K562 (cell line): ENCODE measurements at places on chromosomes 3 and 15.

GRCh38 chr15:82304778-82305090, 42.1 kb downstream of the SAXO2 start:
- H3K27me3 ChIP-seq, result peaks cover 15% of the 10 kb centered on the region
- DNase-seq, result no peak
- peaks cover 3% of the 10 kb centered on the region; the same call in 1 of the 2 replicates for H3K4me1 ChIP-seq
- H3K36me3 ChIP-seq, result no peaks in the 10 kb centered on the region
- H3K4me3 ChIP-seq, result no peak overlapping the region
- no peak overlapping the region for H3K27ac ChIP-seq

DNA sequence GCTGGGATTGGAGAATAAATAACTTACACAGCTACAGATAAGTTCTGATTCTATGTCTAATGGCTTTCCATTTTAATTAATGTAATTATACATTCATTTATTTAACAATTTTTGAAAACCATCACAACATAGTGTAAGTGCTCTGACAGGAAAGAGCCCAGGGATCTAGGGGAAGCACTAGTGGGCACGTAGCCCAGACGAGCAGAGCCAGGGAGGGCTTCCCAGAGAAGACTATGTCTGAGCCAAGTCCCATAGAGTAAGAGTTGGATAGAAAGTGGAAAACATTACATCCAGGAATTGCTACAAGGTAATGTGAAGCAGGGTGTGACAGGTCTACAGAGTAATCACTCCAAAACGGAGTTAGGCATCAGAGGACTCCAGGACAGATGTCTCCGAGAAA, 2.9 kb upstream of the HGD start:
- H3K4me1 ChIP-seq, result no peaks in the 10 kb centered on the region
- H3K27me3 ChIP-seq, result no peaks in the 10 kb centered on the region
- 0 out of 3 replicates have a peak, but pooled peaks cover 3% of the 10 kb centered on the region for H3K36me3 ChIP-seq
- no peak overlapping the region for H3K4me3 ChIP-seq
- no peak for DNase-seq

GRCh38 chr3:123385001-123385401, 63.9 kb downstream of the ADCY5 start:
- no peak for DNase-seq
- no peak overlapping the region for H3K4me3 ChIP-seq
- H3K36me3 ChIP-seq, result no peaks in the 10 kb centered on the region
- no peak overlapping the region for H3K27ac ChIP-seq
- H3K4me1 ChIP-seq, result no peaks in the 10 kb centered on the region
- H3K27me3 ChIP-seq, result peaks cover 47% of the 10 kb centered on the region

- H3K27ac ChIP-seq, result no peak overlapping the region
- no peaks in the 10 kb centered on the region for H3K36me3 ChIP-seq
- no peak overlapping the region for H3K4me3 ChIP-seq
- no peaks in the 10 kb centered on the region for H3K4me1 ChIP-seq
- H3K27me3 ChIP-seq, result no peaks in the 10 kb centered on the region
These were observed 92.0 kb downstream of the ALCAM start for GRCh38 chr3:105458518-105459215.

- no peak overlapping the region for H3K27ac ChIP-seq
- peaks cover 2% of the 10 kb centered on the region; the same call in 1 of the 3 replicates for H3K4me1 ChIP-seq
- no peak overlapping the region for H3K4me3 ChIP-seq
- H3K27me3 ChIP-seq, result peaks cover 17% of the 10 kb centered on the region; the same call in 2 of the 3 replicates
- DNase-seq, result no peak
- H3K36me3 ChIP-seq, result no peaks in the 10 kb centered on the region
These were observed 52.2 kb upstream of the RBSN start for GRCh38 chr3:15151166-15151565.

GRCh38 chr3:47950453-47951169, 65.6 kb downstream of the MAP4 start:
- DNase-seq, result no peak
- no peak overlapping the region for H3K27ac ChIP-seq
- 0 out of 3 replicates have a peak, but pooled peaks cover 2% of the 10 kb centered on the region for H3K36me3 ChIP-seq

DNA sequence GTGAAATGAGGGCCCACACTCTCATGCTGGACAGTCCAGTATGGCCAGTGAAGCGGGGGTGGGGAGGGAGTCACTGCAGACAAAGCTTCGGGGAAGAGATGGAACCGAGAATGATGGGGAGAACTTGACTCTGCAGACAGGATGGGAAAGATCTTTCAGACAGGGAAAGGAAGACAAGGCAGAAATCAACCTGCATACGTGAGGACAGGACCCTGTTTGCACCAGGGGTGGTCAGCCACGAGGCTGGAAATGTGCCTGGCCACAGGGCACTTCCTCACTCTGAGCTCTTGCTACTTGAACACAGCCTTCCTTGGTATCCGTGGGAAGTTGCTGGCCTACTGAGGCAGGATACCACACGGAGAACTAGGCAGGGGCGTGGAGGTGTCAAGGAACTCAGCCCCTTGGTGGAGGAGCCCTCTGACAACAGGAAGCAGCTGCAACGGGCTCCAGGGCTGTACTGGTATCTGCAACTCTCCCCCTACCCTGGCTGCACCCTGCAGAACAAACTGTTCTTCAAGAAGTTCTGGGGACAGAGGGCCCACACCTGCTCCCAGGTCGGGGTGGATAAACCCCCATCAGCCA, 9.3 kb upstream of the SRP14 start:
- no peak for DNase-seq
- no peak overlapping the region for H3K4me3 ChIP-seq
- peaks cover 26% of the 10 kb centered on the region for H3K4me1 ChIP-seq
- H3K27me3 ChIP-seq, result no peaks in the 10 kb centered on the region

DNA sequence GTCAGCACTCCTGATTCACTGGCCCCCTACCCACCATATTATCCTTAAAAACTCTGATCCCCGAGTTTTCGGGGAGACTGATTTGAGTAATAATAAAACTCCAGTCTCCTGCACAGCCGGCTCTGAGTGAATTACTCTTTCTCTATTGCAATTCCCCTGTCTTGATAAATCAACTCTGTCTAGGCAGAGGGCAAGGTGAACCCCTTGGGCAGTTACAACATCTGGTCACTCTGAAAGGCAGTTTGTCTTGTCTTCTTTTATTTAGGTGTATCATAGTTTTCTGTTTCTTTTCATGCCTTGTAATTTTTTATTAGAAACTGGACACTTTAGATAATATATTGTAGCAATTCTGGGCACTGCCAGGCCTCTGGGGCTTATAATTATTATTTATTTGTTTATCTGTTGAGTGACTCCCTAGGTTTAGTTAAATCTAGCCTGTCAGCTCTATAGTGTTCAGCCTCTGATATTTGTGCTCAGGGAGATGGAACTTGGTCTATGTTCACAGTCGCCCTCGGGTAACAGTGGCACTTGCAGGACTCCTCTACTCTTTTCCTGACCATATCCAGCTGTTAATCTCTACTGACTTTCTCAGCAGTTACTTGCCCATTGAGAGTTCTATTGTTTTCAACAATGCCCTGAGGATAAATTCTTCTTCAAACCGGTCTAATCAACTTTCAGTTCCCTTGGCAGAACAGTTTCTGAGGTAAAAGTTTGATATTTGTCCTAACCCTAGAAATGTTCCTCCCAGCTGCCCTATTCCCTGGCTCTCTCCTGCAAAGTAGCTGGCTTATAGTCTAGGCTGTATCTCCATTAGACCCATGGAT, 15.5 kb upstream of the PLAAT1 start:
- no peak overlapping the region for H3K4me3 ChIP-seq
- no peaks in the 10 kb centered on the region for H3K4me1 ChIP-seq
- H3K36me3 ChIP-seq, result no peaks in the 10 kb centered on the region

DNA sequence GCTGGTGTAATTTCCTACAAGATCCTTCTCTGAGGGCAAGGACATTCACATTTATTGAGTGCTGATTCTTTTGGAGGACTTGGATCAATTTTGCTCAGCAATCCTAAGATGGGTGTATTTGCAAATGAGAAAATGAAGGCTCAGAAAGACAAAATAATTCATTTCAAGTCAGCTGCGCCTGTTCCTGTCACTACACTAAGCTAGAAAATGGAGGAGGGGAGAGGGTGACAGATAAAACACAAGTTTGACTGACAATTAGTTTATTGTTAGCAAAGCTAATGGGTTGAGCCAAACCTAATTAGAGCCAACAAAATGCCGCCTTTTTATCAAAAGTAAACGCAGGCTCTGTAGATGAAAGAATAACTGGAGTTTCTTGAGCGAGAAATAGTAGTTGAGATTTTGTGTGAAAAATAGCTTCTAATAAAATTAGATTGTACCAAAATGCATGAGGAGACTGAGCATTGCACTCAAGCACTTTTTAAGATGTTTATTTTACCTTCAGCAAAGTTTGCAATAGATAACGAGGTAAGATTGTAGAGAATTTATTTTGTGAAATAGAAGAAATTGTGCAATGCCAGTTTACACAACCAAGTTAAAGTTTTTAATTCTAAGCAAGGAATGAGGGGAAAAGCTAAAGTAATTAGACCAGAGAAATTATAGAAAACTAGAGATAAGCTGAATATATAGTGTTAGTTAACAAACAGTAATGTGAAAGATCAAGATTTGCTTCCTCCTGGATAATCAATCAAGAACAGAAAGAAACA, 39.6 kb upstream of the SECISBP2L start:
- H3K36me3 ChIP-seq, result no peaks in the 10 kb centered on the region
- H3K4me3 ChIP-seq, result no peak overlapping the region
- no peak overlapping the region for H3K27ac ChIP-seq

- H3K4me1 ChIP-seq, result no peaks in the 10 kb centered on the region; the same call in 1 of the 2 replicates
- H3K36me3 ChIP-seq, result no peaks in the 10 kb centered on the region
- H3K27ac ChIP-seq, result no peak overlapping the region
- peaks cover 32% of the 10 kb centered on the region for H3K27me3 ChIP-seq
These were observed 7.5 kb downstream of the CFAP100 start for GRCh38 chr3:126402178-126402577.

DNA sequence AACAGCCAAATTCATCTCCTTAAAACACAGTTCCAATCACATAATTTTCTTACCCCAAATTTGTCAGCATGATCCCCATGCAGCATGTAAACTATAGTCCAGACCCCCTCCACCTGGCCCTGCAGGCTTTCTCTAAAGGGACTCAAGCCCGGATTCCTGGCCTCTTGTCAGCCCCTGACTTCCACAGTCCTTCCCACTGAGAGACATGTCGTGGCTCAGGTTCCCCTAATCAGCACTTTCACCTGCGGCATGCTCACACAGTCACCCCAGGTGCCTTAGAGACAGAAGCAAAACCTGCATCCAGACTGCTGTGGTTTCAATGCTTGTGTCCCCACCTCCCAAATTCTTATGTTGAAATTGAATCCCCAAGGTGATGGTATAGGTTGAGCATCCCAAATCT, 372.7 kb upstream of the ATP10A start:
- H3K4me3 ChIP-seq, result no peak overlapping the region
- H3K36me3 ChIP-seq, result no peaks in the 10 kb centered on the region
- no peaks in the 10 kb centered on the region for H3K27me3 ChIP-seq
- DNase-seq, result no peak

DNA sequence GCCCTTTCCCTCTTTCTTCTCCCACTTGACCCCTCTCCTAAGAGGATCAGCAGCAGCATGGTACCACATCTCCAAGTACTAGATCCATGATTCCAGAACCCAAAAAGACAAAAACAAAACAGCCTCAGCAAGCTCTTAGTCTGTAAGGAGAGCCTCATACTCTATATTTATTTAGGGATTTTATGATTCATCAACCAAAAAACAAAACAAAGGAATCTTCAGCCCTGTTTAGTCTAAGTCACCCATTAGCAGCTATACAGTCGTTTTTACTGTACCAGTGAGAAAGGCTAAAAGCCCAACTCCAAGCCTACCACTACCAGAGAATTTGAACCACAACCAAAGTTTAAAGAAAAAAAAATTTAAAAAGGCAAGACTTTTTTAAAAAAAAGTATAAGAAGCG, 1020.3 kb upstream of the CADM2 start:
- H3K27ac ChIP-seq, result no peak overlapping the region
- no peaks in the 10 kb centered on the region for H3K4me1 ChIP-seq
- no peak for DNase-seq
- H3K4me3 ChIP-seq, result no peak overlapping the region

GRCh38 chr3:106130384-106131198, 261.8 kb upstream of the CBLB start:
- no peaks in the 10 kb centered on the region for H3K36me3 ChIP-seq
- H3K4me1 ChIP-seq, result peaks cover 20% of the 10 kb centered on the region
- peak overlapping the region; percentile 20; the same call in 1 of the 2 replicates for H3K4me3 ChIP-seq
- H3K27ac ChIP-seq, result peak overlapping the region; percentile 88
- H3K27me3 ChIP-seq, result no peaks in the 10 kb centered on the region

DNA sequence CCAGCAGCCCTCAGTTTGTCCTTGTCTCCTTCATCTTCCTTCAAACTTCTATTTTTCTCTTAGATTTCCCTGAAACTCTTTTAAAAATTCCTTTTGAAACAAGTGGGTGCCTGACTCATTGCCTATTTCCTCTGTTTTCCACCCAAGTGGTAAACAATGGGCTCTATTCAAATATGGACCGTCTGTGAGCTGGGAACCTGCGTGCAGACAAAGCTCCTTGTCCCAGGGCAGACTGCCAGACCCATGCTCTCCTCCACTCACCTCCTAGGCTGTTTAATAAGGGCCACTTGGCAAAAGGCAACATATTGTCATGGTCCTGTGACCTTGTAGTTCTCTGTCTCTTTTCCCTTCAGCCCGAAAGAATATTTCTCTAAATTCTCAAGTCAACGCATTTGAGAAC, 332.7 kb upstream of the THBS1 start:
- H3K4me1 ChIP-seq, result no peaks in the 10 kb centered on the region
- H3K27ac ChIP-seq, result no peak overlapping the region
- DNase-seq, result no peak
- H3K27me3 ChIP-seq, result peaks cover 3% of the 10 kb centered on the region; the same call in 1 of the 3 replicates

GRCh38 chr15:68608206-68608843, 29.5 kb downstream of the CORO2B start:
- H3K27me3 ChIP-seq, result peaks cover 8% of the 10 kb centered on the region; the same call in 2 of the 3 replicates
- H3K4me1 ChIP-seq, result no peaks in the 10 kb centered on the region
- no peak overlapping the region for H3K4me3 ChIP-seq
- no peak for DNase-seq
- H3K27ac ChIP-seq, result no peak overlapping the region

DNA sequence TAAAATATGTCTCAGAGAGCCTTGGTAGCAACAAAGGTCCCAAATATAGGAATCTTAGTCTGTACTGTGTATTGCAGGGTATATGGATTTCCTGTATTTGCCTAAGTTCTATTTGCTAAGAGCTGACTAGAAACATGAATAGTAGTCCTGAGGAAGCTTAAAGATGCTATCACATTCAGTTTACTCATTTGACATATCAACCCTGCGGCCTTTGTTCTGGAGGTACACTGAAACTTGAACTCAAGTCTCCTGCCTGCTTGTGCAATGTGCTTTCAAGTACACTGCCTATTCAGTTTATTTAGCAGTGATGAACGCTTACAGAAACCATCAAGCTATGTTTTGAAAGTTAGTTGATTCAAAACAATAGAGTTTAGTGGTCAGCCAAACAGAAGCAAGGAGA, 21.1 kb downstream of the IL1RAP start:
- H3K4me1 ChIP-seq, result no peaks in the 10 kb centered on the region
- no peaks in the 10 kb centered on the region for H3K36me3 ChIP-seq
- no peak overlapping the region for H3K4me3 ChIP-seq
- H3K27me3 ChIP-seq, result no peaks in the 10 kb centered on the region
- H3K27ac ChIP-seq, result no peak overlapping the region
- no peak for DNase-seq
